ENCODE measurements at places on chromosomes 11 and 22.

- no peak for DNase-seq
Observed at GRCh38 chr22:40805239-40805638, 13.9 kb downstream of the SLC25A17 start.

GRCh38 chr11:130213143-130213978 lies 53.8 kb downstream of the ST14 start:
- peak; percentile 71 for DNase-seq

DNA sequence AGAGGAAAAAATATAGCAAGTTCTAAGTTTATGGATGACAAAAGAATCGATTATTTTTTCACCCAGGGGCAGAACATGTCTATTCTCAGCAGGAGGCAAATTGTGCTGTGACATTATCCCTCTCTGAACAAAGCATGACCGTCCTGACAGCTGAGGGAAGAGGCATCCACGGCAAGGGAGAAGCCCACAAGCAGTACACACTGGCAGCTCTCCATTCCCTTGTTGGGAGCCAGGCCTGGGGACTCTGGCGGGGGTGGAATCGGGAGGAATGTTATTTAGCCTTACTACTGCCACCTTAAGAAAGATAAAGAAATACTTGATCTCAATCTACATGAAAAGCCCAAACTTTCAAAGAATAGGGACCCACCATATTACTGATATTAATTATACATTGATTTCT lies 3.4 kb downstream of the KIRREL3 start:
- DNase-seq = no peak

DNA sequence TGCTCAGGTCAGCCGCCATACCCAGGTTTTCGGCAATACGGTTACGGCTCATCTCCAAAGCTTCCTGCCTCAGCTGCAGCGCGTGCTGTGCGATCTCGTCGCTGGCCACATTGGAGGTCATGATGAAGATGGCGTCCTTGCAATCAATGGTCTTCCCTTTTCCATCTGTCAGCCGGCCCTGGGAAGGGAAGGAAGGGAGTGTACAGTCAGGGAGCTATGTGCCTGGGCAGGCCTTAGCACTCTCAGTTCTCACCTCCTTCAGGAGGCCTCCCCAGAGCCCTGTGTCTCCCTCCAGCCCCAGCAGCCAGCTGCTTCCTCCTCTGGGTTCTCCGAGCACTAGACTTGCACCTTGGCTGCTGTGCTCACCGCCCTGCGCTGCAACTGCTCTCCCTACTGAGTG lies 51.5 kb upstream of the PHOX2A start:
- DNase-seq = no peak

- DNase-seq = peak; percentile 84
Observed at GRCh38 chr22:22720724-22721261, 76.4 kb downstream of the GGTLC2 start.

- no peak for DNase-seq
Observed at GRCh38 chr11:8356721-8357504, 93.2 kb upstream of the LMO1 start.

GRCh38 chr11:111992206-111992855 lies 32.9 kb upstream of the DLAT start:
- DNase-seq = no peak

- DNase-seq = no peak
Observed at GRCh38 chr22:45172881-45173585, 9.3 kb downstream of the NUP50 start.

GRCh38 chr11:63595296-63595695 lies 18.9 kb downstream of the PLAAT3 start:
- DNase-seq = no peak

GRCh38 chr11:34585304-34585734 lies 35.6 kb upstream of the EHF start:
- no peak for DNase-seq

DNA sequence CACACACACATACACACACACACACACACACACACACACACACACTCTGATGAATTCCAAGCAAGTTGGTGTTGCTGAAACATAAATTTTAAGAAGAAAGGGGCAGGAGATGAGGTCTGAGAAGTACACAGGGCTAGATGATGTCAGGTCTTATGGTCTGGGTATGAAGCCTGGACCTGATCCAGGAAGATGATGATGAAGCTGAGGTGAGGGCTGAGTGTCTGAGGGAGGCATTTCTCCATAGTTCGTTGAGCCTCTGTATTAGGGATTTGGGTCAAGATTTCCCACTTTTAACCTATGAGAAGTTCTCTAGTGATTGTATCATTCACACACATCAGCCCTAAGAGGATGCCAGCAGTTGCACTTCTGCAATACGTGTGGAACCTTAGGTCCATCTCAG lies 32.6 kb downstream of the KREMEN1 start:
- no peak for DNase-seq
